CD4-positive, alpha-beta memory T cell (primary cell): ENCODE measurements at places on chromosomes 11 and 22.
A peak's percentile ranks its signal among the peaks of the same experiment; 100 is the strongest.

- DNase-seq, result no peak
These were observed 51.4 kb upstream of the DBX1 start for GRCh38 chr11:20211691-20212090.

DNA sequence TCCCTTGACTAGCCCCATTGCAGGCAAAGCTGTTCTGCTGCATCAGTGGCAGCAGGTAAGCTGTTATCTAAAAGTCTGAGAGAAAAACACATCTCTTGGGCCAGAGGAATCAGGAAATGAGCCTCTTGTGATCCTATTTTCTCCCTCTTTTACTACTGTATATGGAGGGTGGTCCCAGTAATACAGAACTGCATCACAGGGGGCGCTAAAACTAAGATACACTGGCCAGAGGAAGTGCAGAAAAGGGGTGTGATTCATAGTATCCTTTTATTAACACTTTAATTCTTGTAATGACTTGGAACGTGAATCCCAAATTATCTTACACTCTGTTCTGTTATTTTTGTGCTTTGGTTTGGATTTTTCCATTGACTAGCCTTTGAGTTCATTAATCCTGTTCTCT, 8.8 kb upstream of the MED17 start:
- DNase-seq, result no peak

DNA sequence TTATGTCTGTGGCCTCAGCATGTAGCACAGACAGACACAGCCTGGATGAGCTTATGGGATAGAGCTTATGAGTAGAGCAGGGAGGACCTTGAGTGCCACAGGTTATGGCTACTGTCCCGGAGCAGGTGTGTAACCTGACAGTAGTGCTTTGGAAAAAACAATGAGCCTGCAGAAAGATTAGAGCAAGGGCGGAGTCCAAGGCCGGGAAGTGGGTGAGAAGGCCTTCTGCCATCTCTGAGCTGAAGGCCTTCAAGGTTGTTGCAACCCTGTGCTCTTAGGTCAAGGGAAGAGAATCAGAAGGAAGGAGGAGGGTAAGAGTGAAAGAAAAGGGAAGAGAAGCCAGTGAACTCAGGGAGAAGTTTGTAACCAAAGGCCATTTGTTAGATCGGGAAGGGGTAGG, 3.9 kb upstream of the TAGLN start:
- DNase-seq, result no peak

GRCh38 chr22:27993201-27993635, 74.2 kb upstream of the PITPNB start:
- no peak for DNase-seq

DNA sequence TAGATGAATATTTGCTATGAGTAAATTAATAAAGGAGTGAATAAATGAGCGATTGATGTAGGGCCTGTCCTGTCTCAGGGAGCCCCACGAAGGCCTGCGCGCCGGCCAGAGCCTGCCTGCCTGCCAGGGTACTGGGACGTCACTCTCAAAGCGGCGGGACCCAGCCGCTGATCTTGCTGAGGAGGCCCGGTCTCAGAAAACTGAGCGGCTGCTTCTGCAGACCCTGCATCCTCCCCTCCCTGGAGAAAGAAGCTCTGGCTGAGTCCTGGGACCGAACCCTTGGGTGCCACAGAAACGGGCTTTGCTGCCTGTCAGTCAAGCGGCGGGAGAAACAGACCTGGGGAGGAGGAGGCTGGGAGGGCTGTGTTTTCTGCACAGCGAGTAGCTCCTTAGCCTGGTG, 91.6 kb upstream of the B3GAT1 start:
- no peak for DNase-seq

- DNase-seq, result peak; percentile 66
These were observed at the start of gene NCF4 for GRCh38 chr22:36860821-36861659. Gene NCF4, plus strand, starts transcription at chr22:36861006. Its CDS starts 166 bp downstream, at chr22:36861172.

GRCh38 chr22:48288376-48288940, 1526.0 kb downstream of the TBC1D22A start:
- DNase-seq, result no peak

- no peak for DNase-seq
These were observed 17.9 kb downstream of the APLNR start for GRCh38 chr11:57219021-57219627.

- DNase-seq, result no peak
These were observed 1.3 kb downstream of the SSH3 start for GRCh38 chr11:67304511-67305113.

GRCh38 chr11:113715882-113716625, 9.9 kb upstream of the TMPRSS5 start:
- DNase-seq, result no peak

GRCh38 chr22:41446057-41446501, 522 bp downstream of the TOB2 start:
- no peak for DNase-seq

- no peak for DNase-seq
These were observed 191.8 kb upstream of the E2F8 start for GRCh38 chr11:19432370-19433061.
